Left ventricle myocardium superior (tissue), 1 donor: ENCODE measurements at places on chromosomes 7 and 10. TPM values are rescaled to one million over a fixed set of nuclear protein-coding genes. Genes with fewer than 3 reads are reported as not detected.

Gene INTS1
- 32.0 TPM for total RNA-seq

- DNase-seq, result no peak
These were observed 16.0 kb downstream of the CCDC71L start for GRCh38 chr7:106644999-106645398.

Gene LLCFC1
- total RNA-seq, result not detected

Gene PLXDC2
- 12.4 TPM for total RNA-seq

Gene COL28A1
- total RNA-seq, result 2.7 TPM

DNA sequence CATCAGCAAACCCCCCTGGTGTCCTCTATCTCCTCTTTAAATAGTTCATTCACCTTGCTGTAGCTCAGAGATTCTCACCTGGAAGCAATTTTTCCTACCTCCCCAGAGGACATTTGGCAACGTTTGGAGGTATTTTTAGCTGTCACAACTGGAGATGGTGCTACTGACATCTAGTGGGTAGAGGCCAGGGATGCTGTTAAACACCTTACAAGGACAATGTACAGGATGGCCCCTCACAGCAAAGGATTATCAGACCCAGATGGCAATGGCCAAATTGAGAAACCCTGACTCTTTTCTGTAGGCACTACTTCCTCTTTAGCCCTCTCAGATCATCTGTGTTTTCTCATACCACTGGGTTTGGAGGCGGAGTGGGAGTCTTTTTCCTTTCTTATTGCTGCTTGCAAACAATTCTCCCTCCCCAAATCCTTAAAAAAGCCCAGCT, 13.2 kb upstream of the TRA2A start:
- DNase-seq, result no peak

GRCh38 chr7:83575436-83575835, 73.5 kb downstream of the SEMA3E start:
- no peak for DNase-seq

DNA sequence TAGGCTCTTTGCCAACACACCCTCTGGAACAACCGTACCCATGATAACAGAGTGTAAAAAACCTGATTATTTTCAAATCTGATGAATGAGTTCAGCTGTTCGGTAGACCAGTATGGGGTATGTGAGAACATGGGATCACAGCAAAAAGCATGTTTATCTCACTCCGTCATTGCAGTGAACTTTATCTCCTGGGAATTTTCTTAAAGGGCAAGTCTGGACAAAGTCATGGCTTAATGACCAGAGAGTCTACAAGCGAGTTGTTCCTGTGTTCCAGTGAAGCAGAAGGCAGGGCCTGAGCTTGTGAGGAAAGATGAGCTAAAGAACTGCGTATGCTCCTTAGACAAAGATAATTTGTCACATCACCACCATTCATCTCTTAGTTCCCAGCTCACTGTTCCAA, 219.7 kb downstream of the TRIL start:
- no peak for DNase-seq

- DNase-seq, result no peak
These were observed 62.1 kb downstream of the OR13A1 start for GRCh38 chr10:45253183-45253914.

- DNase-seq, result no peak
These were observed 23.4 kb downstream of the OR9A2 start for GRCh38 chr7:143003393-143004051.

DNA sequence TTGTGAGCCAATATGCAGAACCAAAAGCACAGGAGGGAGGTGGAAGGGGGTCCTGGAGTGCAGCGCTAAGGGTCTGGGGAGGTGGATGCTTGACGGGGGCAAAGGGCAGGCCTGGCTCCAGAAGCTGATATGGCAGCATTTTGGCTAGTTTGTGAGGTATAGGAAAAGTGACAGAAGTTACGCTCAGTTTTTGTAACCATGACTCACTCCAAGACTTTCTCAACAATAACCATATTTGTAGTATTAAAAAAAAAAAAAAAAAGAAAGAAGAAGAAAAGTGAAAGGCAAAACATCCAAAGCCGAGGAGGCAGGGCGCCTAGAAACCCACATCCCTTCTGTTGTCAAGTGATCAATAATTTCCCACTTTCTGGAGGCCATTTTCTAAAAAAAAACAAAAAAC, 92.3 kb downstream of the RNF216 start:
- DNase-seq, result no peak

GRCh38 chr10:132178672-132179545, 7.8 kb upstream of the DPYSL4 start:
- DNase-seq, result peak; percentile 48

Gene INSYN2A
- total RNA-seq, result not detected

Gene NCOA4
- total RNA-seq, result 333 TPM

DNA sequence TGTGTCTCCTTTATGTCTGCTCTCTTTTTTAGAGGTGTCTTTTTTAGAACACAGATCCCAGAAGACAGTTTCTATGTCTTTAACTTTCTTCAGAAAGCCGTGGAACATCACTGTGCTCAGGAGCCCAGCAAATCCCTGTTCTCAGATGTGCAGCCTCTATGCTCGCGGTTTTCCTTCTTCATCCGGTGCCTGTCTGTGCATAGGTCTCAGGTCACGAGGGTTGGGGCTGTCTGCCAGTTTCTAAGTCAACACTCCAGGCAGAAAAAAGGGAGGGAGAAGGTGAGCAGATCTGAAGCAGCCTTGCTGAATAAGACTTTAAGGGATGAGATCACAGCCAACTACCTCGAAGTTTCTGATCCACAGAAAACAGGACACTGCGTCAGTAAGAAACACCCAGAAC, 68.5 kb downstream of the CRTAC1 start:
- DNase-seq, result no peak

DNA sequence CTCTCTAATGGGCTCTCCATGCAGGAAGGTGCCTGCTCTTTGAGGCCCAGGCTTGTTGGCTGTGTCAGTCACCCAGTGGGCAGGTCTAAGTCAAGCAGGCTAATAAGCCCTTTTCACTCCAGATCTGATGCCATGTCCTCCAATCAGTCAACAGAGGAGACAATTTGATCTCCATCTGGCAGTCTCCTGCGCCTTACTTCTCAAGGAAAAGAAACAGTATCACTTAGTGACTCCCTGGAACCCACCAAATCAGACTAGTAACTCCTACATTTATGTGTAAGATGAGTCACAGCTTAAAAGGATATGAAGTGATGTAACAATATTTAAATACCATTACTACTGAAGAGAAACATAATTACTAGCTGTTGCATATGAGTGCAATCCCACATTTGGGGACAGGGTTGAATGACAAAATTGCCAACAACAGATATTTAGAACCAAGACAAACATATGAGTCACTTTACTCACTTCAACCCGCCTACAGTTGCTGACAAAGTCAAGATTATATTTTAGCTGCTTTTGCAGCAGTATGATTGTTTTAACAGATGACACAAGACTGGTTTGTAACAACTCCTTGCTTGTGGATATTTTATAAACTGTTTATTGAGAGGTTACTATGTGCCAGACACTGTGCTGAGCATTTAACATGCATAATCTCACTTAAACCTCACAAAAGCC, 72.1 kb downstream of the USP6NL start:
- no peak for DNase-seq

Gene XRCC2
- total RNA-seq, result 0.67 TPM

Gene SAMD9L
- 5.9 TPM for total RNA-seq

Gene LRRC61
- 3.7 TPM for total RNA-seq

DNA sequence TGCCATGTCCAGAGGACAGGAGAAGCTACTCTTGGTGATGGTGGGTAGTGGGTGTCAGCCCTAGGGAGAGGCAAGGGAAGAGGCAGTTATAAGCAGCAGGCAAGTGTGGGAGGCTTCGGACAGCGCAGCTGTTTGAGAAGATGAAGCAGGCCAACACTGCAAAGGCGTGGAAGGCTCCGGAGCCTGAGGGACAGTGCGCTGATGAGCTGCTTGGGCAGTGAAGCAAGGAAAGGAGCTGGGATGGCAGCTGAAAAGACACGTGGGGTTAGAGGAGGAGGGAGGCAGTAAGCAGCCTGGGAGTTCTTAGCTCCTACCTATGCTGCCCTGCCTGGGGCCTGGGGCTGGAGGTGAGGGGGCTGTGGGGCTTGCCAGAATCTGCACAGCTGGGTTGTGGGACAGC, 50.1 kb upstream of the CRTAC1 start:
- no peak for DNase-seq

GRCh38 chr7:53209129-53209528, 173.7 kb downstream of the POM121L12 start:
- DNase-seq, result no peak

DNA sequence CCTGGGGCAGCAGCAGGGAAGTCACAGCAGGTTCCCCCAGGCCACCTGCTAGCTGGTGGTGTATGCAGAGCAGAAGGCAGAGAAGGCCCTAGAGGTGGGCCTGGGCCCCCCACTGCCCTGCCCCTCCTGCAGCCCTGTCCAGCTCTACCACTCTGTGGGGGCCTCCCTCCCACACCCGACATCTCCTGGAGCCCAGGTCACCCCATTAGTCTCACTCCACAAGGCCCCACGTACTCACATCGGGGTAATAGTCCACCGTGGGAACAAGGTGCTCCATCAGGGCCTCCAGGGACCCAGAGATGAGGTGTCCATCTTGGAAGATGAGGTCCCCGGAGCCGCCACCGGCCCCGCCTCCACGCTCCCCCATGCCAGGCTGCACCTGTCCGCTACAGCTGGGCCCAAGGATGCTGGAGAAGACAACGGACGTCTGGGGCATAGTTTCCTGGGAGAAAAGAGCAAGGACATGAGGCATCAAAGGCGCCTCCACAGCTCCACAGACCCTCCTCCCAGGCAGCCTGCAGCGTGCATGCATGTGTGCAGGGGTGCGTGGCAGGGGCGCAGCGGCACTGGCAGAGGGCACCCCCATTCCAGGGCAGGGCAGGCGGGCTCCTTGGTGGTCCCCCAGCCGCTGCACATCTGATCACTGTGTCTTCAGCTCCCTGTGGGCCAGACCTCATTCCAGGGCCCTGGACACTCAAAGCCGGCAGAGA, 61.0 kb downstream of the RASGEF1A start:
- DNase-seq, result peak; percentile 30
